ENCODE measurements at places on chromosomes 1 and 21. TPM values are rescaled to one million over a fixed set of nuclear protein-coding genes. Genes with fewer than 3 reads are reported as not detected.

CLCA2 gene
- 0.48 TPM for total RNA-seq

CDK18 gene
- total RNA-seq: 2.9 TPM

- H3K36me3 ChIP-seq: no peaks in the 10 kb centered on the region
- no peak for DNase-seq
- H3K27me3 ChIP-seq: no peaks in the 10 kb centered on the region
- H3K27ac ChIP-seq: no peak overlapping the region
These were observed 203.4 kb downstream of the ZNF648 start for GRCh38 chr1:181858135-181858534.

DNA sequence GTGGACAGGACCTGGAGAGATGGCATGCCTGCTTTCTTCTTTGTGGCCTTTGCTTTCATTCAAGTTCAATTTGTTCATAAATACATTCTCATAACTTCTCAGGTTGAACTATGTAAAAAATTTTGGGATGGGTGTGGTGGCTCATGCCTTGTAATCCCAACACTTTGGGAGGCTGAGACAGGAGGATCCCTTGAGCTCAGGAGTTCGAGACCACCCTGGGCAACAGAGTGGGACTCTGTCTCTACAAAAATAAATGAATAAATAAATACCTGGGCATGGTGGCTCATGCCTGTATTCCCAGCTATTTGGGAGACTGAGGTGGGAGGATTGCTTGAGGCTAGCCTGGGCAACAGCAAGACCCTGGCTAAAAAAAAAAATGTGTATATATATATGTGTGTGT lies 2.1 kb downstream of the KIF1B start:
- DNase-seq: no peak
- peaks cover 53% of the 10 kb centered on the region for H3K4me1 ChIP-seq
- peaks cover 14% of the 10 kb centered on the region for H3K36me3 ChIP-seq
- peak overlapping the region; percentile 100 for H3K27ac ChIP-seq
- H3K27me3 ChIP-seq: no peaks in the 10 kb centered on the region
- H3K4me3 ChIP-seq: peak overlapping the region; percentile 88

DNA sequence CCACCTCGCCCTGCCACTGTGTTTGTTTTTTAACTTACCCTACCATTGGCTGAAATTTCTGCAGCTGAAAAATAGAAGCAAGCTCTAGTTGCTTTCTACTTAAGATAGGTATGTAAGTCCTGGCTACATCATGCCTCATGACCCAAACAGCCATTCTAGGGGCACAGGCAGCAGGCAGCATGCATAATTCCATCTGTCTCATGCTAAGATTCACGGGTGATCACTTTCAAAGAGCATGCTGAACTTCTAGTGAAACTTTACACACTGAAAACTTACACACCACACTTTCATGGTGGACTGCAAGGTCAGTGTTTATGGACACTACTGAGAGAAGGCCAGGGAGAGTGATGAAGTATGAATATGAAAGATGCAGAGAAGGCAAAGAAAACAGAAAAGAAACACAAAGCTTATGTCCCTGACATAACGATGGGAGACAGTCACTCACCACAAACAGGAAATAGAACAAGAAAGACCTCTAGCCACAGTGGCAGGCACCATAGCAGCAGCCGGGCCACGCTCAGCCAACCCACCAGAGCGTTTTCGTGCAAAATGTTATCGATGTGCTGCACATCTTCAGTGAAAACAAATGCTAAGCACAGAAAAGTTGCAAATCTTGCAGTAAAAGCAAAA lies 102.3 kb upstream of the TIAM1 start:
- no peaks in the 10 kb centered on the region for H3K36me3 ChIP-seq
- H3K27ac ChIP-seq: no peak overlapping the region
- no peak for DNase-seq
- H3K4me3 ChIP-seq: no peak overlapping the region

DNA sequence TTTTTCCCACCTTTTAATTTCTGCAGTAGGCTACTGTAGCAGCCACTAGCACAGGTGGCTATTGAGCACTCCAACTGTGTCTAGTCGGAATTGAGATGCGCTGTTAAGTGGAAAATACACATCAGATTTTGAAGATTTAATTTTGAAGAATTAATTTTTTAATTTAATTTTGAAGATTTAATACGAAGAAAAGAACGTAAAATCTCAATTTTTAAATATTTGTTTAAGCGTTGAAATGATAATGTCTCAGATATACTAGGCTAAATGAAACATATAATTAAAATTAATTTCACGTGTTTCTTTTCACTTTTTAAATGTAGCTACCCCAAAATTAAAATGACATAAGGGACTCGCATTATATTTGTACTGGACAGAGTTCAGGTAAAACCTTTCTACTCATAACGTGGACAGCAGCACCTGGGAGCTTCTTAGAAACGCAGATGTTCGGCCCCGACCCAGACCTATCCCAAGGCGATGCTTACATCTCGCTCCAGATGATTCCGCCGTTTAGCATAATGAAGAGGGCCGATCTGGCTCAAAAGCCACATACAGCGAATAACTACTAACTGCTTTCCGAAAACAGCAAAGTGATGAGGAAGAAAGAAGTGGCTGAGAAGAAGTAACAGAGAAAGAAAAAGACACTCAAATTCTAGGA lies 717 bp downstream of the CRYZL1 start:
- H3K4me3 ChIP-seq: peak overlapping the region; percentile 91
- DNase-seq: no peak
- H3K27me3 ChIP-seq: no peaks in the 10 kb centered on the region
- H3K27ac ChIP-seq: peak overlapping the region; percentile 95
- H3K4me1 ChIP-seq: peaks cover 20% of the 10 kb centered on the region

Measured in HFFc6 (cell line).